Stimulated activated CD4-positive, alpha-beta T cell treated with anti-CD3 and anti-CD28 coated beads, Interleukin-2, amount 100 ng/mL, for 24 hours (primary cell): ENCODE measurements at places on chromosomes 4 and X.
A peak's percentile ranks its signal among the peaks of the same experiment; 100 is the strongest.

DNA sequence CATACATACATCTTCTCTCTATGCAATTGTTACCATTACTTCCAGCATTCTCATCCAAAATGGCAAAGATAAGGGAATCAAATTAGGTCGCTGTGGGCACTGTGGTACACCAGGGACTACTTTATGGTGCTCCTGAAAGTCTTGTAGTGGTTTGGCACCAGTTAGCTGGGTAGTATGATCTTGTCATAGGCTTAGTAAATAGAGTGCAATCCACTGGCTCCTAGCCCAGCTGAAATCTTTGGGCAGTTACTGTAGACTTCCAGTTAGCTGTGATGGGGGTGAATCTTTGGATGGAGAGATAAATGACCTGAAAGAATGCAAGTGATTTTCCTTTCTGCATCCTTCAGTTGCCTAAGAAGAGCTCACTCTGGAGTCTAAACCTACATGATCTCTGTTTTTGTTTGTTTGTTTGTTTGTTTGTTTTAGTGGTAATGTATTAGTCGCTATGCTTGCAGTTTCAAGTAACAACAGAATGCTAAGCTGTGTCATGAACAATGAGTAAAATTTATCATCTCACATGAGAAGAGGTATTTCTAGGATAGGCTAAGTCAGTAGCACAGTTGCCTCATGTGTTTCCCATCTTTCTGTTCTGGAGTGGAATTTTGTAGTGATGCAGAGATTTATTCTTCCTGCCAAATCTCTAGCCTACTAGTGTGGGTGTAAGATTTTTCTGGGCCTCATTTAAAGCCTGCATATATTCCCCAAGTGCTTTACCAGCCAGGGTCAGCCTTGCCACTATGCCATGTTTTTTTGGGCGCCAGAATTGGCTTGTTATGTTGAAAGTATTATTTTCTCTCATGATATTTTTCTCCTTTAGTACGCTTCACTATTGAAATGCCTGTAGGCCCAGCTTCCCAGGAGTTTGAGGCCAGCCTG is 24.2 kb downstream of the HERC3 start:
- no peak for DNase-seq

- DNase-seq, result no peak
These were observed 41.4 kb upstream of the NDST4 start for GRCh38 chr4:115154826-115155225.

GRCh38 chr4:42148425-42148824 is 4.0 kb downstream of the BEND4 start:
- DNase-seq, result no peak

- DNase-seq, result no peak
These were observed 111.0 kb downstream of the DHX15 start for GRCh38 chr4:24473309-24473721.

DNA sequence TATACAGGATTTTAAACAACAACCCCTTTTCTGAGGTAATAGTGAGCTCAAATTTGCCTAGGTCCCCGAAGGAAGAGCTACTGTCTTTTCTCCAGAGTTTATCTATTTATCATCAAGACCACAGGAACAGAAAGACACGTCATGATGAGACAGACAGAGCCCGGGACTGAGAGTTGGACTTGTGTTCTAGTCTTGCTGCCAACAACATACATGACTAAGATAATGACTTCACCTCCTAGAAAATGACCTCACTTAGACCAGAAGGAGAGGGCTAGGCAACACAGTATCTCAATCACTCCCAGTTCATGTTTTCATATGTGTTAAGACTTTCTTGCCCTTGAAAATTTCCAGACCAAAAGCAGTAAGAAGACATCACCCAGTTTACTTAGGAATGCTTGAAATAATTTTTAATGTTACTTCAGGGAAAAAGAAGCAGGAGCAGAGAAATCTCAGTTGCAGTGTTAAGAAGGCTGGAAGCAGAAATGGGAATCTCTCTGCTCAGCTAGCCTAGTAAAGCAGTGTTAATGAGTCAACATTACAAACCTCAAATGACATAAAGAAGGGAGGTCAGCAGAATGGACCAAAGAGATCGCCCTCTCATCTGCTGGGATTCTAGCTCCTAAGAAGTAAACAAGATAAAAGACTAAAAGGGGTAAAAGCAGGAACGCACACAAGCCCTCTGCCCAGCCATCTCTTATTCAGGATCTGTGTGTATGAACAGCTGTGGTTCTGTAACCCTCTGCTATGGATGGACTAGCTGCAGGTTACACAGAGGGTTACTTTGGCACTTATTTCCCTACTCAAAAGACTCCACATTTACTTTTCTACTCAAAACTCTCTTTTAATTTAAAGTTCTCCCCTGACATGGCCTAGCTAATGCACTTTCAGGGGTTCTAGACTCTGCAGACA is 24.8 kb downstream of the PDGFC start:
- no peak for DNase-seq

DNA sequence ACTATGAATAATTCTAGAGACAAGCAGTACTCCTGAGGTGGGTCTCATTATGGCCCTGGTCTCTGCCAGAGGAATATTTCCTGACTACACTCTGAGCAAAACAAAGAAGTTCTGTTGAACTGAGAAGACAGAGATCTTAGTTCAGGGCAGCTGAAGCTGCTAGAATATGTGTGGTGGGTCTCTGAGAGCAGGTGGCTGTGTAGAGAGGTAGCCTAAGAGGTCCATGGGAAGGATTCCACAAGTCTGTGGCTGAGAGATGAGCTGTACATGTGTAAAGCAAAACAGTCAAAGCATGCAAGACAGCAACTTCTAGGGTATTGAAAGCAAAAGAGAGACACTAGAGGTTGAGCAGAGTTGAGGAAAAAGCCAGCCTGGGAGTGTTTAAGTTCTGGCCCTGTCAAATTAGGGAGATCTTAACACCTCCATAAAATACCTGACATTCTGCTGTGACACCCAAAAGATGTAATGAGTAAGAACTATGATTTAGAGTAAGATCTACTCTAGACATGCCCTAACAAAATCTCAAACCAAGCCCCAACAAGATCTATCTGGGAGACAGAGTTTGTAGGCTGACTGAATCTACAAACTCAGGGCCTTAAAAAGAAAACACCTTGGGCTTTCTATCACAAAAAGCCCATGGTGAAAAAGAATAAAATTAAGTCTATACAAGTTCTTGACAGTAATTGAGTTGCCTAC is 274.4 kb downstream of the BANK1 start:
- no peak for DNase-seq

DNA sequence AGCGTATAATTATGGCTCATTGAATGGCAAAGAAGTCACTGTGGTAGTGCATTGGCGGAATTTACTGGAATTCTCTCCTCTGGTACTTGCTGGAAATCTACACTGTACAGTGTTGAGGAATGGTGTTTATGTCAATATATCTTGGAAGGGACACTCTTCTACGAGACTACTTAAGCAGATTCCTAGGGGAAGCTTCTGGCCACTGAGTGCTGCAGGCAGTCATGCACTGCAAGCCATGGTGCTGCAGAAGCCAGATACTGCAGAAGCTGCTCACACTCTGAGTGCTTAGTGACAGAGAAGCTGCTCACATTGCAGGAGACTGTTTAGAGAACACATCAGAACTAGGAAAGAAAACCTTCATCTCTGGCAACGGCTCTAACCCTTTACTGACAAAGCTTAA is 725.0 kb downstream of the CCSER1 start:
- DNase-seq, result no peak

DNA sequence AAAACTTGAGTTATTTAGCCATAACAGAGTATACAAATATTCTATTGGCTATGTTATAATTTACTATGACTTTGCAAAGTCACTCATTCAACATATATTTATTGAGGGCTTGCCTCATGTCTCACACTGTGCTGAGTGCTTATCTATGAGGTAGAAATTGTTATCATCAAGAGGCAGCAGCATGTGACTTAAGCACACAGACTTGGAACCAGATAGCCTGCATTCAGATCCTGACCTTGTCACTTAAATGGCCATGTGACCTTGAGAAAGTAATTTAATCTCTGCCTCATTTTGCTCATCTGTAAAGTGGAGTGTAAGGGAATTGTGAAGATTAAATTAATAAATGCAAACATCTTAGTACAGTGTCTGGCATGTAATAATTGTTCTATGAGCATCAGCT is 10.1 kb upstream of the EXOSC9 start:
- DNase-seq, result no peak

- no peak for DNase-seq
These were observed 260.1 kb upstream of the ETNPPL start for GRCh38 chr4:109022961-109023360.

- no peak for DNase-seq
These were observed 20.6 kb downstream of the GAB1 start for GRCh38 chr4:143357161-143357845.

GRCh38 chrX:44106864-44107263 is 133.7 kb upstream of the NDP start:
- no peak for DNase-seq

DNA sequence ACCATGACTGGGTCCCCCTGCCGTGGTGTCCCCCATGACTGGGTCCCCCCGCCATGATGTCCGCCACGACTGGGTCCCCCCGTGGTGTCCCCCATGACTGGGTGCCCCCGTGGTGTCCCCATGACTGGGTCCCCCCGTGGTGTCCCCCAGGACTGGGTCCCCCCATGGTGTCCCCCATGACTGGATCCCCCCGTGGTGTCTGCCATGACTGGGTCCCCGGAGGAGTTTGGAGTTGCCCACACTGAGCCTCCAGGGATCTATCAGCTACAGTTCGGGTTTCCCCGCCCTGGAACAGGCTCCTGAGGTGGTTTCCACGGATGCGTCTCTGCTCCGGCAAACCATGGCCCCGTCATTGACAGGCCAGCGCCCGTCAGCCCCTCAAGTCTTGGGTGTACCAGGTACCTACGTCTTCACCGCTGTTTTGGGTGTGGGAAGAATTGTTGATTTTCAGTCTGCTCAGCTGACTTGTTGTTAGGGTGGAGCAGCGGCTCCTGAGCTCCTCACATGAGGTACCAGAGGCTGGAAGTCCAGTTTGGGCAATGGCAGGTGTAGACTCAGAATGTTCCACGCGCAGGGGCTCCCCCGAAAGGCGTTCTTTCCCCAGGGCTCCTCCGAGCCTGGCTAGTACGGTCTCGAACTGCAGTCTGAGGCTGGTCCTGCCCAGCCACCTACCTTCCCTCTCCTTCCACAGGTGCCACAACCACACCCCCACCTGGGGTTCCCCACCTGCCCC is 8.3 kb upstream of the PDE6B start:
- DNase-seq, result no peak

DNA sequence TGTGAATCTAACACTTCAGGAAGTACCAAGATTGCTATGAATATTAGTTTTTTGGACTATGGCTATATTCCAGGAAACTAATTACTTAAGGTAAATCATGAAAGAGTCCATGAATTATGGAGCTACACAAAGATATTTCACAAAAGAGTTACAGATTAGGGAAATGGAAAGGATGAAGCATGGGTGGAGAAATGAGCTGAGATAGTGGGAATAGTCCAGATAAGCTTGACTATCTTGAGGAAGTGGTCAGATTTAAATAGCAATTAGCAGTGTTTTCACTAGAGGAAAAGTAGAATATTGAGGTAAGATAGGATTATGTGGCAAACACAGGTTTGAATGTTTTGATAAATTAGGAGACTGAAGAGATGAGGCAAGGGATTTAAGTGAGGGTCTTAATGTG is 42.1 kb upstream of the C1GALT1C1 start:
- DNase-seq, result no peak

GRCh38 chrX:97756879-97757278 is 873.2 kb downstream of the RPA4 start:
- no peak for DNase-seq

DNA sequence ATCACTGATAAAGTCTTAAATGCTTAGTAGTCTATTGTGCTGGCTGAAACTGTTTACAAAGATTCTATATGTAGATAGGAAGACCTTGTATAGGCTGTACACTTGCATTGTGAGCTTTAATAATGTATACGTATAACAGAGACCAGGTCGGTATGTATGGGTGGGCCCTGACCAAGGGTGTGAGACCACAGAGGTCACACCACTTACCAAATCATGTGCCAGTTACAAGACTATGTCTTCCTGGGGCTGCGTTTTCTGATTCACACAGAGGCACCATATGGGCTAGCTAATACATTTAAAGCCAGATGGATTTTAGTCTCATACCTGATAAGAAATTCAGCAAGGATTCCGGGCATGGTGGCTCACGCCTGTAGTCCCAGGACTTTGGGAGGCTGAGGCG is 8.8 kb downstream of the DIAPH2 start:
- no peak for DNase-seq

DNA sequence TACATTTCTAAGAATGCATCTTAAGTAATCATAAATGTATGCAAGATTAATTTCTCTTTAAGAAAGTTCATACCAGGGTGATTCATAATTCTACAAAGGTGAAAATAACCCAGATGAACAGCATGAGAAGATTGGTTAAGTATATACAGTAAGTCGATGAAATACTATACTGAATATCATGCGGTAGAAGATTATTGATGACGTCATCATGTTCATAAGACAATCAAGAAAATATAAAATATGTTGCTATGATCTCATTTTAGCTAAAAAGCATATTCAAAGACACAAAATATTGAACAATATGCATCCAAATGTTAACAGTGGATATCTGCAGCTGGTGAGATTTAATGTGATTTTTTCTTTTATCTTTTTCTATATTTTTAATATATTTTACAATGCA is 312.0 kb upstream of the FGF13 start:
- no peak for DNase-seq

- no peak for DNase-seq
These were observed 4.1 kb upstream of the CD99L2 start for GRCh38 chrX:150902434-150903109.

DNA sequence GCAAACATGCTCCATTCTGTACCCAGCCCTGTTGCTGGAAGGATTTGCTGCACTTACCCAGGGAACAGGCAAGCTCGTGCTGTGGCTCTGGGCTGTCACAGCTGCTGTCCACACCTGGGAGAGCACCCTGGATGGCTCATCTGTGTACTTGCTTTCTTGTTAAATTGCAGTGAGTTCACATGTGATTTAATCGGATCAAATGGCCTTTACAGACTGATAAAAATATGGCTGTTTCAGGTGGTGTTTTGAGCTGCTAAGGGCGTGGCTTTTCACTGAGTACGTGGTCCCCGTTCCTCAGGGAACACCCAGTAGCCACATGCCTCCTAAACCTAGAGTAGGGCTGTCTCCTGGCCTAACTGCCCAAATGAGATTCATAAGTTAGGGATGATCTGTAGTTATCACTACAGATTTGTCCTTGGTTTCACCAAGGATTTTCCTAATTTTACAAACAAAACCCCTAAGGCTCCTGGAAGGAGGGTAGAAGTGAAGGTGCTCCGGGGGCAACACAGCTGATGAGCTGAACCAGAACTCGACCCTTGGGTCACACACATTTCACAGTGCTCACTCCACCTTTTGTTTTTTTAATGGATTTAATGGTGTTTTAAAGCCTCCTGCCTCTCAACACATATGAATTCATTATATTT is 13.7 kb downstream of the KLKB1 start:
- DNase-seq, result no peak

- peak; percentile 39 for DNase-seq
These were observed 25.3 kb downstream of the HOPX start for GRCh38 chr4:56655627-56656345.

DNA sequence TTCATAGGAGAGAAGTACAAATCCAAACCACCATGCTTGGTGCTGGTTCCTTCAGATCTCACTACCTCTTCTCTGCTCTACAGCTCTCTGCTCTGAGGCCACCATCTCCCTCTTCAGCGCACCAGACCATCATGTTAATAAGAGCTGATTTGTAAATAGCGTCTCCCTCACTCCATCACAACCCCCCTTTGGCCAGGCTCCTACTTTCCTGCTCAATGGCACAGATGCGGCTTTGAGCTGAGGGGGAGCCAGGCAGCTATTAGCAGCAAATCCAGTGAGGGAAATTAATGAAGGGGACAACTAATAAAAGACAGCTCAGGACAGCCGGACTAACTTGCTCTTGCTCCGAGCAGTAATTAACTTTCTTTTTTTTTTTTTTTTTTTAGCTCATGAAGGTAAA is 13.1 kb downstream of the NEUROG2 start:
- no peak for DNase-seq
